ENCODE measurements at places on chromosomes 6 and 20.
A peak's percentile ranks its signal among the peaks of the same experiment; 100 is the strongest.

DNA sequence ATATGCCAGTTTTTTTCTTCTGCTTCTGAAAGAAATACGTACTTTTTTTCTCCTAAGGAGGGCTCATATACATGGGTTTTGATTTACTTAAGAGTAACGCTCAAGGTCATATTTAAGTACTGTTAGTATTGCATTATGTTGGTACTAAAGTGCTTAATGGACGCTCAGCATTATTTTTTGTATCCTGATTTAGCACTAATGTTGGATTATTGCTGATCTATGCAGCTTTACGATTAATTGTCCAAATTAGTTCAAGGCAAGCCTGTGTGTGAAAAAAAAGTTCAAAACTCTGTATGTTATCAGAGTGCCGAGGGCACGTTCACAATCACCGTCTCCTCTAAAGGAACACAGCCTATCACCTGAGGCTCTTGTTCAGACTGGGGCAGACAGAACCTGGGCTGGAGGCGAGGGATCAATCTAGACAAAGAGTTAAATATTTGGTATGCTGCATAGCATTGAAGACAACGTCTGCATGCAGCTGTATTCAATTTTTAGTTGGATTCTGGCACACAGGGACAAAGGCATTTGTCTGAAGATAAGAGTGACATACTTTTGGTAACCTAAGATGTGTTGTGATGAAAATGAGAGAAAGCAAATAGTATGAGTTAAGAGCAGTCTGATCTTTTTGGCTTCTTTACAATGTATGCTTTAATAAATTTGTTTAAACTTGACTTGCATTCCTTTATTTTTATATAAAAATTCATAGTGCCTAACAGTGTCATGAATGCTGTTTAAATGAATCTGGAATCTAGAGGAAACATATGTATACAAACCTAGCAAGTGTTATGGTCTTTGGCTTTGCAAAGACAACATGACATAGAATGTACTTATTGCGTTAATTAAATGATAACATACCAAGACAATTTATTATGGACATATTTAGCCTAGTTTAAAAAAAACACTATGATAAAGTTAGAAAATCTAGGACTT, 341.2 kb downstream of the SAMD5 start:
- no peak for DNase-seq

DNA sequence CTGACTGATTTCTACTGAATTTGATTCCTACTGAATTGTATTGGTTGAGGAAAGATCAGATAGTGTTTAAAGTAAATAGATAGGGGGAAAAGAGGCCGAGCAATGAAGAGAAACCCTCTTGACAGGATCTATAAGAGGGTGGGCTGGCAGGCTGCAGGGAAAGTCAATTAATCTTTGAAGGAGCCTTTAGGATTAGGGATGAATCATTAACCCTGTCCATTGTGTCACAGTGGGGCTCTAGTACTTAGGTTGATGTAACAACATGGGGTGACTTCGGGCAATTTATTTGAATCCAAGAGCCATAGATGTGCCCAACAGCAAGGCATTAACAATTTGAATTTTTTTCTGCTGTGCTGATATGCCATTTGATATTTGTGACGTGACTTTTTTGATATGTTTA, 7.5 kb downstream of the RFX6 start:
- no peak for DNase-seq

GRCh38 chr6:70285201-70285600, 17.7 kb downstream of the COL9A1 start:
- no peak for DNase-seq

DNA sequence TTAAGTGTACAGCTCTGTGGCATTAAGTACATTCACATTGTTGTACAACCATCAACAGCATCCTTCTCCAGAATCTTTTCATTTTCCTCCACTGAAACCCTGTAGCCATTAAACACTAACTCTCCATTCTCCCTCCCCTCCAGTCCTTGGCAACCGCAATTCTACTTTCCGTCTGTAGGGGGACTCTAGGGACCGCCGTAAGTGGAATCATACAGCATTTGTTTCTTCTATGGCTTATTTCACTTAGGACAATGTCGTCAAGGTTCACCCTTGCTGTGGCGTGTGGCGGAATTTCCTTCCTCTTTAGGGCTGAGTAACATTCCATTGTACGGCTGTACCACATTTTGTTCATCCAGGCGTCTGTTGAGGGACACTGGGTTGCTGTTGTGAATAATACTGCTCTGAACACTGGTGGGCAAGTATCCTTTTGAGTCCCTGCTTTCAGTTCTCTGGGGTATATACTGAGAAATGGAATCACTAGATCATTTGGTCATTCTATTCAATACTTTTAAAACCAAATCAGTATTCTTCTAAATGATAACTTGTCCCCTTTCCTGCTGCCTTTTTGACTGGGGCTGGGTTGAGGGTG, 50.7 kb downstream of the PPP1R3G start:
- peak; percentile 44 for DNase-seq

DNA sequence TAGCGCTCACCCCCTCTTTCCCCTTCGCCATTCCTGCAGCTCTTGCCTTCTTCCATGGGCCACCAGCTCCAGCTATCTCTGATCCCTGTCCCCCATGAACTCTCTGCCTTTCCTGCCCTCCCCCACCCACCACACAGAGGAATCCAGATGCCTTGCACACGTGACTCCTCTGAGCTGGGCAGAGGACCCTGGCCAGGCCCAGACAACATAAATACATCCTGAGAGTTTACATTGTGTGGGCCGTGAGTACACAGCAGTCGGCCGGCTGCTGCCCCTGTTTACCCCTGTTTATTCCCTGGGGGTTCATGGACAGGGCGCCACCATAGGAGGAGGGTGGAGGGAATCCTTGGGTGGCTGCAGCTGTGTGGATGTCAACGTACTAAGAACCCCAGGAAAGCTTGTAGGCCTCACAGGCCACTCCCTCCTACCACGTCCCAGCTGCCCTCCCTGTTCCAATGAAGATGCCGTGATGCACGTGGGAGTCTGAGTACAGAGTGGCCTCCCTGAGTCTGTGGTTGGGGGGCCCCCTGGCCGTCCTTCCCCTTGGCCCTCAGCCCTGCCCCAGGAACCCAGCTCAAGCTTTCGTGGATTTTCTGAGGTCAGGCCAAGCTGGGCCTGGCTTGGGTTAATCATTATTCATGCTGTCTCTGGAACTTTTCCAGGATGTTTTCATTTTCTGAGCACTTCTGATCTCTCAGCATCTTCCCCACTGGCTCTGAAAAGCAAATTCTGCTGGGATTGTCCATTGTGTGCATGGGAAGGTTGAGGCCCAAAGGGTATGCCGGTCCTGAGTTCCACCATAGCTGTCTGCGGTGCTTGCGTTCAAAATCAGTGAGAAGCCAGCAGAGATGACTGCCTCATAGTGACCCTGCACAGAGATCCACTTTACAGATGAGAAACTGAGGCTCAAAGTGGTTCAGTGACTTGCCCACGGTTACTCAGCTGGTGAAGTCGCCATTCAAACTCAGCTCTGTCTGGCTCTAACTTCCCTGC, 136.3 kb downstream of the MRPL14 start:
- DNase-seq: no peak

DNA sequence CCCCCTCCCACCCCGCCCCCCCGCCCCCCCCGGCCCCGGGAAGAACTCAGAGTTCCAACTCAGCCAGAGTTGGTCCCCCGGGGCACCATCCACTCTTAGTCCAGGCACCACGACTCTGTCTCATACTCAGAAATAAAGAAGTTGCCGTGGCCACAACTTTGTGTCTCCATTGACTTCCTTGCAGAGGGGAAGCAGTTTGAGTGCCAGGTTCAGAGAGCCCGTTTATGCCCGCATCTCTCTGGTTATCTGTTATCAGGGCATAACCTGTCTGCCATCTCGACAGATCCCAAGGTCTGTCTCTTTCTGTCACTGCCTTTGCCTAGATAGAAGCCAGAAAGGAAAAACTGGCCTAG, 605 bp downstream of the CDC5L start:
- DNase-seq: no peak

DNA sequence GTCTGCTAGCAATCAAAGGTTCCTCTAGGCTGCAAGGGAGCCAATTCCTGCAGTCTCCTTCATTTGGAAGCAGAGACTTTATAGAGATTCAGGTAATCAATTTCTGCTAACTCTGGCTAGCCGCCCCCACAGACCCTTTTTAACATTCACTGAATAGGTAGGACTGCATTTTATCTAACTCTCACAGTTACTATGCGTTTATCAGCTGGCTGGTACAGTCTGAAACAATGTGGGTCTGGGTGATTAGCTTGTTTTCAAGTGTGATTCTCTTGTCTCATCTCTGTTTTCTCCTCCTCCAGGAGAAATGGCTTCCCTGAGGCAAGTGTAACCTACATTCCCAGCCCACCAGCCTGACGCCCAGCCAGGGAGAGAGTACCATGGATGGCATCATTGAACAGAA, 73.3 kb downstream of the SYNDIG1 start:
- no peak for DNase-seq

DNA sequence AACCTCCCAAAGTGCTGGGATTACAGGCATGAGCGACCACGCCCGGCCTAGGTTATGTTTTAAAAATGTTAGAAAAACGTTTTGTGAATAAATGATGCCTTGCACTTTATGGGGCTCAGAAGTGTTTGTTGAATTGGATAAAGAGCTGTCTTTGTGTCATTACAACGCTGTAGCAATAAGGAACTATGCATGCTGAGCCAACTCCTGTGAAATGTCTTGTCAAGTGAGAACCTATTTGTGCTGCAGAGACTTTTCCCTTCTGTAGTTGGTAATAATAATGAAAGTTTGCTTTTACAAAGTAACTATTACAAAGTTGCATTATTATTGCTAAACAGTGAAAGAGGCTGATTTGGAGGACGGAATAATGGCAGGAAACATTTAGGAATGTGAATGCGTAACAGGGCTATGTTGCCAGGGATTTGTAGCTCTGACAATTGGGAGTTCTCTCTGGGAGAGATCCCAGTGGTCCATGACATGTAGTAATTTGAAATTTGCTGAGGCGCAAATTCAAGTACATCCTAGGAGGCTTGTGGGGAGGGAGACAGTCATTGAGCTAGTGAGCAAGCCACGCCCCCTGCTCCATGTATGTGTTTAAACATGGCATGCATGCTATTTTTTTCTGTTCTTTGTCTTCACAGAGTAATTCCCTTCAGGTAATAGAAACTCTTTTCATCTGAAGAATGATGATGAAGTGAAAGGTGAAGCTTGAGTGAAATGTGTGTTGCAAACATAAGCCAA, 16.8 kb upstream of the BICRAL start:
- no peak for DNase-seq

DNA sequence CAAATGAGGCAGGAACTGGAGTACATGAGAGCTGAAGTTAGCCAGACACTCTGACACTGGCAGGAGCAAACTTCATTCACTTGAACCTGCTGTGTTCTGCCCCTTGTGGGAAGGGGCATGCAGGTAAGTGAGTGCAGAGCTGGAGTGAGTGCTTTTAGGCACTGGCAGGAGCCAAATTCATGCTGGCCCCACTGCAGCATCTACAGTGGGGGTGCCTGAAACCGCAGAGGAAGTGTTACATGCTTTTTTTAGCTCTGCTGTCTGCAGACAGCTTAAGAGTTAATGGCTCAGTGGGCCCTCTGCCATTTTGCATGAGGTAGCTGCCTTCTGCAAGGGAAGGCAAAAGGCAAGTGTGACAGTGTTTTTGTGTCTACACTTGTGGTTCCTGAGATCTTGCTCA, 167.9 kb upstream of the SYNCRIP start:
- DNase-seq: no peak

- no peak for DNase-seq
Observed at GRCh38 chr20:64026-64603, 23.4 kb upstream of the DEFB125 start.

DNA sequence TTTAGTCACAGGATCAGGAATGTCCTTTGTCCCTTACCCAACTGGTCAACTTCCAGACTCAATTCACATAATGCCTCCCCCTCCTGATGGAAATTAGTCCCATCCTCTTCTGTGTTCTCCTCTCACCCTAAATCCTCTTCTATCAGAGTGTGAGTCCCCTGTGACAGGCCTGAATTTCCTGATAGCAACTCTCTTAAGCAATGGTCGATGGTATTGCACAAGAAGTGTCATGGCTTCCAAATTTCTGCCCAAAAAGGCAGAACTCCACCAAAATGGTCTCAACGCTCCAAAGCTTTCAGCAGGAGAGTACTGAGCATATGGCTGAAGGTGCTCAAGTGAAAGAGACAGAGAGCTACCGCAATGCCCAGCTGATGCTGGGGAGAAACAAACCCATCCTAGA, 2.4 kb downstream of the PREP start:
- no peak for DNase-seq

DNA sequence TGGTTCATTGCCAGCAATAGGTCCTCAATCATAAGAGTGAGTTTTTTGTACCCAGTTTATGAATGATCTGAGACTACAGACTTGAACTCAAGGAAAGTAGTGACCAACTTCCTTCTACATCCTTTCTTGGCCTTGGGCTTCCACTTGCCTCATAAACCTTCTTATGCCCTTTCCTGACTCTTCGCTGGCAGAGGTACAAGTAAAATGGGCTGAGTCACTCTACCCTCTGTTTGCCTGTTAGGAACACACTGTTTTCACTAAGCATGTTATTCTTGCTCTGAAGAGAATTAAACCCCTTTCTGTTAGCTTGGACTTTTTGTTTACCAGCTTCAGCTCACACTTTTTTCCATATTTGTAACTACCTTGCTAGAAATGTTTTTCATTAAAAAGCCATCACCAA, 74.4 kb downstream of the PKHD1 start:
- no peak for DNase-seq

- no peak for DNase-seq
Observed at GRCh38 chr6:55528624-55529023, 50.4 kb downstream of the HMGCLL1 start.

DNA sequence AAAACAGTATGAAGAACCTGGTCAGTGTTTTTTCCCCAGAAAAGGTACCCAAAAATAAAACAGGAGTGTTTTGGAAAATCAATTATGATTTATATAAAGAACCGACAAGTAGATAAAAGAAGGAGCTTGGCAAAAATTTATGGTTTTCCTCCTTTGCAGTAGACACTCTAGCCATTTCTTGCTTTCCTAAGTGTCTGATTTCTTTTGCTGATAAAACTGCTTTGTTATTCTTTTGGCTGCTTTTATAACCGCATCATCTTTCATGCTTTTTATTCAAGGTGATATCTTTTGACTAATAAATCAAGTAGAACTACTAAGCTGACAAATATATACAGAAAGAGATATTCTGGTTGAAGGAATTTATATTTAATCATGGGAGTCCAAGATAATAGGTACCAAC, 16.6 kb downstream of the ATG5 start:
- no peak for DNase-seq

DNA sequence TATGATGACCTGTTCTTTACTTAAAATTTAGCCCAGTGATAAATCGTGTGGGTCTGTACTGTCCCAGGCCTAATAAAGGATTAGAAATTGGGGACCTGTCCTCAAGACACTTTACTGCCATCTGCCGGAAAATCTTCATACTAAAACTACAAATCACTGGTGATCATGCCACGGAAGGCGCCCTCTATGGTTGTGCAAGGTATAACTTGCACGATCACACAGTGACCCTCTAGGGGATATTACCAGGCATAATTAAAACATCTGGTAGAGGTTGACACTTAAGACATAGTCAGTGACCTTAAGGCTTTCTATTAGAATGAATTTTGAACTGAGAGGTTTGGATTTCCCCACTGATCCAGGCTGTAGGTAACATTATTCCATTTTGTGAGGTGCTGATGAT, 172.6 kb downstream of the BMP2 start:
- peak; percentile 1 for DNase-seq

Data from stimulated activated CD4-positive, alpha-beta T cell treated with anti-CD3 and anti-CD28 coated beads, Interleukin-2, amount 100 ng/mL, for 24 hours (primary cell).